PC-3 (cell line): ENCODE measurements at places on chromosomes 1 and 21. TPM values are rescaled to one million over a fixed set of nuclear protein-coding genes. Genes with fewer than 3 reads are reported as not detected.

OR2T29 gene
- not detected in 2 replicates for total RNA-seq

DNA sequence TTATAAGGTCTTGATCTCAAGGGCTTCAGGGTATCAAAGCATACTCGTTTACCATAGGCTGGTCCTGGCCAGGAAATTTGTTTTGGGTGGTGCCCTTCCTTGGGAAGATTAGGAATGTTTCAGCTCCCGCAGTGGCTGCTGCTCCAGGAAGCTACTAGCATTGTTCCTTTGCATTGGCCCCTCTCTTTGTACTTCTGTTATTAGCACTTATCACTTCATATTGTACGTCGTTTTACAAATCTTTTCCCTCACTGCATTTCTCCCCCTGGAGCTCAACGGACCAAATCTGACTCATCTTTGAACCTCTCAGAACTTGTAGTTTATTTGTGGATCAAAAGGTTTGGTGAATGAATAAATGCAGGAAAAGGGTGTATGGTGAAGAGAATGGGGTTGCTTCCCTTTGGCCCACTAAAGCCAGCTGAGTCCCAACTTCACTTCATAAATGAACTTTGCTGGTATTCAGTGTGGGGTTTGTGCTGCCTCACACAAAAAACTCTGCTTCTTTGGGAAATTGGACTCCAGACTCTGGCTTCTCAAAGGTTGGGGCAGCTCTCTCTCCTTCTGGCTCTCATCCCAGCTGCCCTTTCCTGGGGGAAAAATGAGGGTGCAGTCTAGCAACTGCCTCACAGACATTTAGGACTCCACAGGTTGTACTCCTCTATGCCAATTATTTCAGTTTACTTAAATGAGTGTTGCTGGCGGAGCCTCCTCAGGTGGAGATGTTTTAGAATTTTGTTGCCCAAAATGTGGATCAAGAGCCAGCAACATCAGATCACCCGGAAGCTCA is 5.9 kb downstream of the GNAT2 start:
- no peak for DNase-seq

GRCh38 chr21:26179501-26179900 is 8.9 kb upstream of the APP start:
- DNase-seq: no peak

DNA sequence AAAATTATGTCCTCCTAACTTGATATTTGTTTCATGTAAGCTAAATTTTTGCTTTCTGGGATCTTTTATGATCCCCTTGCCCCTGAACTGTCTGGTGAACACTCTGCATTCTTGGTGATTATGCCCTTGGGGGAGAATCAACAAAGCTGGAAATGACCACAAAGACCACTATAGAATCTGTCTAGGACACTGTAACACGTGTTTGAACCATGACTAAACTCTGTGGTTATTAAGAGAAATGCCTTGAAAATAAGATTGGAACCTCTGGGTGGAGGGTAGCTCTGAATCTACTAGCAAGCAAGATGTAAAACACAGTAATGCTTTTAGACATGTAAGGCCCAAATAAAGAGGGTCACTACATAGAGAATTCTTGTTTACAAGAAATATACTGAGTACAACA is 237.5 kb downstream of the HMCN1 start:
- peak; percentile 60 for DNase-seq

GRCh38 chr1:10874351-10874750 is 77.9 kb upstream of the CASZ1 start:
- DNase-seq: no peak

DNA sequence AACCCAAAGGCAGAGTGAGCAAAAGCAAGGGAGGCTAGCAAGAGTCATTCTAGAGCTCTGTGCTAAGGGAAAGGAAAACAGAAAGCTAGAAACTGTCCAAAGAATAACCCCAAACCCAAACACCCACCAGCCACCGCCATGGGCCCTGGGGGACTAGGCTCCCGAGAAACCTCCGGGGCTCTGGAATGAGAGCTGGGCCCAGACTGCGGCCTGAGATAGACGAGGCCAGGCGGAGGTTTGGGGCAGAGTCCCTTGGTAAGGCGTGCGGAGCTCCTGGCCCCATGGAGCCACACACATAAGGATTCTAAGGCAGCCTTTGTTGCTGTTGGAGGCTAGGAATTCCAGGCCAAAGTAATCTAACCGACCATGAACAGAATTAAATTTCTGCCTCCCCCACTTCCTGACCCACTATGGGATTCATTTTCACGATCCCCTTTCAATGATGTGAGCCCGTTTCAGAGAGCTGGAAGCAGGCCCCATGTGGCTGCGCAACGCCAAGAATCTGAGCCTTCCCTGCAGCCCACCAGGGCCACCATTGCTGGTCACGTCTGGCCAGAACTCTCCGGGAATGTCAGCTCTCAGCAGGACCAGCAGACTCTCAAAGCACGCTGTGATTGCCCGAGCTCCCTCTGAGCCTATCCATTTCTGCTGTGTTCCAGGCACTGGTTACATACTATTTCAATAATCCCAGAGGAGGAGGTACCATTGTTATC is 145.0 kb downstream of the TRABD2B start:
- DNase-seq: no peak

GRCh38 chr1:210916548-210916947 is 217.4 kb downstream of the KCNH1 start:
- no peak for DNase-seq
